Vagina (tissue), 2 donors: ENCODE measurements at places on chromosomes 7 and 10.

DNA sequence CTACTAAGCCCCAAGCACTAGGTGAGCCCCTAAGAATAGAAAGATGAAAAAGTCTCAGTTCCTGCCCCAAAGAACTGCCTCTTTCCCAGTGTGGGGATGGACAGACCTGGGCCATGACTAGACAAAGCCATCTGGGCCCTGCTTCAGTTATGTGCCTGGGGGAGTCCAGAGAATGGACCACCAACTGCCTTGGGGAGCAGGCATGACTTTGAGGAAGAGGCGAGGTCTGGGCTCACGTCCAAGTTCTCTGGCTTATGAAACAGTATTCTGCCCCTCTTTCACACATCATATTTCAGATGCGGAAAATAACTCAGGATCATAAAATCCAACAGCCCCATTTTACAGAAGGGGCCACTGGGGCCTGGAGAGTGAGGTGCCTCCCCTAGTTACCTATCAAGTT lies 80.3 kb downstream of the PLXNA4 start:
- DNase-seq = no peak

DNA sequence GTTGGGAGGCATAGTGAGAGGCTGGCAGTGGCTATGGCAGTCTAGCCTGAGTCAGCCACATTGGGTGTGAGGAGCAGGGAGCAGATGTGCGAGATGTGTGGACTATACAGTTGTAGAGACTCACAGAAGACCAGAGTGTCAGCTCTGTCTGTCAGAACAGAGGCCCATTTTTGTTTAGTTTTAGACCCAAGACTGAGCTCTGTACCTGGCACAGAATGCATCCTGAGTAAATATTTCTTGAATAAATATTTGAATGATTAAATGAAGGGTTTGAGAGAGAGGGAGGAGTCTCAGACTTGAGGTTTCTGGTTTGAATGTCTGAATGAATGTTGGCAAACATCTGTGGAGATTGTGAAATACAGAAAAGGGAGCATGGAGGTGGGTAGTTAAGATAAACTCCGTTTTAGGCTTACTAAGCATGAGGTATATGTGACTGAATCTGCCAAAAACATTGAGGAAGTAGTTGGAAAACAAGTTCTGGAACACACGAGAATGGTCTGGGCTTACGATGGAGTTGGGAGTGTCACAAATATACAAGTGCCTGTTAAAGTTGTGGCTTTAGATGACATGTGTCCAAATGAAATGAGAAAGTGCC lies 3.6 kb downstream of the SEC23IP start:
- DNase-seq = no peak

DNA sequence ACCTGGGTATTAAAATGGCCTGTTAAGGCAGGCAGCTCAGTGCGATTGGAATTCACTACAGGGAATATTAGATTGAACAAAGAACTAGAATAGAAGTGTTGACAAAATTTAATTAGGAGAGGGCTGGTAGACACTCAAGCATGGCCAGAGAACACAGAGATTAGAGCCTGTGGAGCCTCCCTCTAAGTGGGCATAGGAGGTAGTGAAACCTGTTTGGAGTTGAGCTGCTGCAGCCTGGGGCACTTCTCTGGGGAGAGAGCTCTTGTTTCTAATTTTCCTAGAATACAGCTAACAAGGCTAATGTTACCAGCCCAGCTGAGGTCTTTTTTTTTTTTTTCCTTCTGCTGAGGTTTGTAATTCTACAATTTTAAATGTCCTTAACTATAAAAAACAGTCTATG lies 46.4 kb downstream of the TMEM168 start:
- DNase-seq = no peak

DNA sequence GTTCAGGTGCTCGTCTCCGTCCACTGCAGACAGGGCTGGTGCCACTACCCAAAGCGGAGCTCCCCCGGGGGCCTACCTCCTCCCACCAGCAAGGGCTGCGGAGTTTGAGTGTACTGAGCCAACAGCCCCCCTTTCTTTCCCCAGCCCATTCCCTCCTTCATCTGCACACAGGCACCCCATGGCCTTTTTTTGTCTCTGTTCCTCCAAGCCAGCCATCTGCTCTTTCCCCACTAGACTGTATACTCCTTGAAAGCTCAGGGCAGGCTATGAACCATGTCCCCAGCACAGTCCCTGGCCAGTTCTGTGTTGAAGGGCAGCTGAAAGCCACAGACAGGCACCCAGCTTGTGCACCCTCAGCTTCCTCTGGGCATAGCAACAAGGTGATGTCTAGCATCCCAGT lies 99.4 kb downstream of the ZMIZ1 start:
- no peak for DNase-seq

GRCh38 chr7:153509768-153510167 lies 542.4 kb upstream of the DPP6 start:
- no peak for DNase-seq
